Nephron progenitor cell (in vitro differentiated cells): ENCODE measurements at places on chromosomes 3 and 15.

DNA sequence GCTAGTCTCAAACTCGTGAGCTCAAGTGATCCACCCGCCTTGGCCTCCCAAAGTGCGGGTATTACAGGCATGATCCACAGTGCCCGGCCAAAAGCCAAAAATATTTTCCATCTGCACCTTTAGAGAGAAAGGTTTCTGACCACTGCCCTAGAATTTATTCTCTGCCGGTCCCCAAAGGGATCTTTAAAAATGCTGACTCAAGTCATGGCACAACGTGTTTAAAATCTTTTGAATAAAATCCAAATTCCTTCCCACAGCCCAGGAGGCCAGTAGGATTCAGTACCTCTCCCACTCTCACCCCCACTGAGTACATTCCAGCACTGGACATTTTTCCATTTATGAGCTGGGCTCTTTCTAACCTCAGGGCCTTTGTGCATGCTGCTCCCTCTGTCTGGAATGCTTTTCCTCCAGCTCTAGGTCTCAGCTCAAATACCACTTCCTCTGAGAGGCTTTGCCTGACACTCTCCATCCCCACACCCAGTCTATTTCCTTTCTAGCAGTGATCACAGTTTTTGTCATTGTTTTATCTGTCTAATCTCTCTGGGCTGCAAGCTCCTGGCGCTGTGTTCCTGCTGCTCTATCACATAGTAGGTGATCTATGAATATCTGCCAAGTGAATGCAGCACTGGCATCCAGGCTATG, 502.9 kb downstream of the SHQ1 start:
- no peak for DNase-seq

- no peak for DNase-seq
These were observed 31.6 kb downstream of the FAM227B start for GRCh38 chr15:49589030-49589429.

DNA sequence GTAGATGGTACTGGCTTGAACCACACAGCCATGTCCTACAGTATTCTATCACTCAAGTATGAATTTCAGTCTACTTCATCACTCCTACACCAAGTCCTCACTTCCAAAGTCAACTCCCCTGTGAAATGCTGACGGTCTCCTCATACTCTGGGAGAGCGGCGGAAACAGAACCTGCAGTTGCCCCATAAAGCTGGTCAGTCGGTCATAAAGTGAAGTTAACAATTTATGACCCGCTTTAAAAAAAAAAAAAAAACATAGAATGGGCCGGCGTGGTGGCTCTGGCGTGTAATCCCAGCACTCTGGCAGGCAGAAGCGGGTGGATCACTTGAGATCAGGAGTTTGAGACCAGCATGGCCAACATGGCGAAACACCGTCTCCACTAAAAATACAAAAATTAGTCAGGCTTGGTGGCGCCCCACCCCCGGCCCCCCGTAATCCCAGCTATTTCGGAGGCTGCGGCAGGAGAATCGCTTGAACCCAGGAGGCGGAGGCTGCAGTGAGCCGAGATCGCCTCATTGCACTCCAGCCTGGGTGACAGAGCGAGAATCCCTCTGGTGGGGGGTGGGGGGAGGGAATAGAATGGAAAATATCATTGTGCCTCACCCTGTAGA, 2.1 kb downstream of the TRANK1 start:
- DNase-seq: no peak

GRCh38 chr3:17195192-17195611, 310.4 kb downstream of the PLCL2 start:
- no peak for DNase-seq

GRCh38 chr15:65206750-65207149, 4.5 kb downstream of the CILP start:
- no peak for DNase-seq

DNA sequence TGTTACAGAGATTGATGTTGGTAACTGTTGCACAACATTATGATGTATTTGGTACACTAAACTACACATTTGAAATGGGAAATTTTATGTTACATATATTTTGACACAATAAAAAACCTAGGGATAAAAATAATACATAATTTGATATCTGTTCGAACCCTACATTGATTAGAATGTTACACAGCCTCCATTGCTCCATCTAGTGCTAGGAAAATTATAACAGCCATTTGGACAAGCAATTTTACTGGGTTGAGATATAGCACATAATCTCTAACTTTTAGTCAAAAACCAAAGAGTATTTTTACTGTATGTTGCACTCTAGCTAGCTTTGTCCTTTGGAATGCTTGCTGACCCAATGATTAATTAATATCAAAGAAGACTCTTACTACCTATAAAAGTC, 108.1 kb downstream of the LSAMP start:
- DNase-seq: no peak

DNA sequence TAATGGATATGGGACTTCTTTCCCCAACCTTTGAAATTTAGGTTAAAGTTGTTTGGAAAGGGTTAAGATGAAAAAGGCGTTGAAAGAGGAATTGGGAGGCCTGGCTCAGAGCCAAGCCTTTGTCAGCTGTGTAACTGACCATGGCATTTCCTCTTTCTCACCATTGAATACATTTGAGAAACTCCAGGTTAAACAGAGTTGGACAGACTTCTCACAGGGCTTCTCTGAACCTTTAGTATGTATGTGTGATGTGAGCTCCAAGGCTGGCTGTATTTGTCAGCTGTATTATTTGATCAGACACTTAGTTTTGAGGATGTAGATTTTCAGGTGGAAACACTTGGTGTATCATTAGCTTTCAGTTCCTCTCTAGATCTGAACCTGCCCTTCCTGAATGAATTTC, 136.4 kb upstream of the GOLGA6L4 start:
- DNase-seq: no peak

GRCh38 chr3:169660709-169661360, 2.7 kb downstream of the MECOM start:
- no peak for DNase-seq

GRCh38 chr3:79809106-79809505, 41.3 kb upstream of the ROBO1 start:
- no peak for DNase-seq

DNA sequence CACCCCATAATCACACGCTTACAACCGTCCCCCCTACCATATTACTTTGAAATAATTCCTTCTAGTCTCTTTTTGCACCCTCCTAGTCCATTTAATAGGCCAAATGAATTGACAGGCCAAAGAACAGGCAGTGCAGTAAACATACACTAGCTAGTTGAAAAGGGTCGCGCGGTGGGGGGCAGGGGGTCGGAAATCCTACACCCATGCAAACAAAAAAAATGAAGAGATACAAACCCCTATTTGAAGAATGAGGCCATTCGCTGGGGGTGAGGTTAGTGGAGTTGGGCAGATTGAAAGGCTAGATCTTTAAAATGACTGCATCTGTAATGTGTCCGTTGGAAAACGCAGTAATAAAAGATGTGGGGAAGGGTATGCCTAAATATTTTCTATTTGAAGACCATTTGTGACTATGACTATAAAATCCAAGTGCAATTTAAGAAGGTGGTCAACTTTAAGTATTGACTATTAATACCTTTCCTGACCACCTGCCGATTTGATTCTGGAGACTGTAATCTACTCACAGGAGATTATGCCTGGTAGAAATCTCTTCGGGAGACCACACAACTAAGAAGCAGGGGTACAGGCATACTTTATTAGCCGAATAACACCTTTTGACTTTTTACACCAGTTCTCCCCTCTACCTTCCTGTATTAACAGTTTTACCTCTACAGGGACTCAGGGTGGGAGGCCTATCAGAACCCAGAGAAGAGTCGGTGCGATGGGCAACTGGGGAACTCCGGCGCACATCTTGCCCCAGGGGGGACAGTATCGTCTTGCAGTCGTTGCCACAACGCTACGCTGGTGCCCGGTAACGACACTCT, 762 bp upstream of the ARL6 start:
- peak; percentile 19 for DNase-seq

GRCh38 chr3:30618526-30618925, 12.1 kb downstream of the TGFBR2 start:
- DNase-seq: no peak
